Activated CD8-positive, alpha-beta T cell treated with anti-CD3 and anti-CD28 coated beads for 36 hours (primary cell): ENCODE measurements at places on chromosomes 16 and 17. TPM values are rescaled to one million over a fixed set of nuclear protein-coding genes. Genes with fewer than 3 reads are reported as not detected.

The CA4 gene
- total RNA-seq = not detected

The PERCC1 gene
- not detected for total RNA-seq

The RPS15A gene
- total RNA-seq = 2,201 TPM

The C17orf67 gene
- 2.3 TPM for total RNA-seq

DNA sequence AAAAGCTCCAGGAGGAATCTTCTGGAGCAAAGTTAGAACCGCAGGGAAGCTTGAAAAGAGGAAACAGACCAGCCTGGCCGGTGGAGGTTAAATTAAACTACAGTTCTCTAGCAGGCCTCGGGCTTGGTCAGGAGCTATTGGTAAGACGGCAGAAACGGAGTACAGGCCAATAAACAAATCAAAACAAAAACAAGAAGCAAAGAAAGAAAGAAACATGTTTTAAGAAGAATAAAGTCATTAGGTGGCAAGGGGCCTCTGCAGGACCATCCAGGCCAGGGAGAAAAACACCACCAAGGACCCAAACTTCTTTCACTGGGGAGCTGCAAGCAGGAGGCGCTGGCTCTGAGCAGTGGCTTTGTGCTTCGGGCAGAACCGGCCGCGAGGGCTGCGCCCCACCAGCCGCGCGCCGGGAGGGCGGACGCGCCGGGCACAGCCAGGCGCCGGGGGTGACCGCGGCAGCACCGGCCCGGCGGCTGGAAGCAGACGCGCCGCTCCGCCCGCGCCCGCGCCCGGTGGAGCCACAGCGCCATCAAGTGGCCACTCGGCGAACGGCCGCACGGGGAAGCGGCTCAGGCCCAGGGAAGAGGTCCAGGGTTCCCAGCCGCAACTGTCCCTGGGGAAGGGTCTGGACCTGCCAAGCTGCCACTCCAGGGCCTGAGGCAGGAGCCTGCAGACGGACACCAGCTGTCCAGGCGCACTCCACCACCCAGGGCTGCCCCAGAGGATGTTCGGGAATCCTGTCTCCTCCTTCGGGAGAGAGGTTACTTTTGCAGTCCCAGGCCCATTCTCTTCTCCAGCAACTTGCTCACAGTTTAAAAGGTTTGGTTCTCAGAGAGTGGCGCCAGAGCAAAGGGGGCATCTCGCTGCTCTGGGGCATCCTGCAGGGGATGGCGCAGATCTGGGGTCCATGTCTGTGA lies 419.4 kb downstream of the SOX9 start:
- peaks cover 5% of the 10 kb centered on the region for H3K4me1 ChIP-seq
- no peaks in the 10 kb centered on the region for H3K36me3 ChIP-seq
- peak; percentile 54 for DNase-seq
- no peak overlapping the region for H3K4me3 ChIP-seq
- H3K27ac ChIP-seq = no peak overlapping the region

DNA sequence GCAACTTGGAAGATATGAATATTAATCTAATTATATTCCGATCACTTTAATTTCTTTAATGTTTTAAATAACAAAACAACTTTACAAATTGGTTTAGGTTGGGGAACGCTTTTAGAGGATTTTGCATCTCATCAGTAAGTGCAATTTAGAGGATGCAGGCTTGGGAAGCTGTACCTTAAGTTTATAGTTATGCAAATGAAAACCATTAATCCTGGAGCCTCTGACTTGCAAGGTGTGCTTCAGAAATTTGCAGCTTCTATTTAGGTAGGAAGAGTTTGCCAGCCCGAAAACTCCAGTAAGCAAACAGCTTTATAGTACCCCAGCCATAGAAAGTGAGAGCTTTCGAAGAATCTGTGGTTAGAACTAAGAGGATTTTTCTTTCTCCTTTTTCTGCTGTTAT lies 547.0 kb downstream of the MAF start:
- no peak overlapping the region for H3K4me3 ChIP-seq
- H3K4me1 ChIP-seq = no peaks in the 10 kb centered on the region
- H3K27ac ChIP-seq = no peak overlapping the region
- no peak for DNase-seq
- H3K36me3 ChIP-seq = no peaks in the 10 kb centered on the region

GRCh38 chr16:64132759-64133361 lies 989.0 kb downstream of the CDH11 start:
- DNase-seq = no peak
- no peaks in the 10 kb centered on the region for H3K36me3 ChIP-seq
- H3K27me3 ChIP-seq = no peaks in the 10 kb centered on the region
- H3K27ac ChIP-seq = no peak overlapping the region
- no peaks in the 10 kb centered on the region for H3K4me1 ChIP-seq

GRCh38 chr17:13135506-13135905 lies 117.7 kb upstream of the ELAC2 start:
- H3K27me3 ChIP-seq = peaks cover 4% of the 10 kb centered on the region
- H3K4me3 ChIP-seq = no peak overlapping the region
- no peaks in the 10 kb centered on the region for H3K36me3 ChIP-seq
- no peak overlapping the region for H3K27ac ChIP-seq
- no peaks in the 10 kb centered on the region for H3K4me1 ChIP-seq
- no peak for DNase-seq

GRCh38 chr16:51093726-51094280 lies 57.3 kb downstream of the SALL1 start:
- no peak overlapping the region for H3K4me3 ChIP-seq
- H3K4me1 ChIP-seq = no peaks in the 10 kb centered on the region
- no peak for DNase-seq
- H3K27me3 ChIP-seq = peaks cover 1% of the 10 kb centered on the region

DNA sequence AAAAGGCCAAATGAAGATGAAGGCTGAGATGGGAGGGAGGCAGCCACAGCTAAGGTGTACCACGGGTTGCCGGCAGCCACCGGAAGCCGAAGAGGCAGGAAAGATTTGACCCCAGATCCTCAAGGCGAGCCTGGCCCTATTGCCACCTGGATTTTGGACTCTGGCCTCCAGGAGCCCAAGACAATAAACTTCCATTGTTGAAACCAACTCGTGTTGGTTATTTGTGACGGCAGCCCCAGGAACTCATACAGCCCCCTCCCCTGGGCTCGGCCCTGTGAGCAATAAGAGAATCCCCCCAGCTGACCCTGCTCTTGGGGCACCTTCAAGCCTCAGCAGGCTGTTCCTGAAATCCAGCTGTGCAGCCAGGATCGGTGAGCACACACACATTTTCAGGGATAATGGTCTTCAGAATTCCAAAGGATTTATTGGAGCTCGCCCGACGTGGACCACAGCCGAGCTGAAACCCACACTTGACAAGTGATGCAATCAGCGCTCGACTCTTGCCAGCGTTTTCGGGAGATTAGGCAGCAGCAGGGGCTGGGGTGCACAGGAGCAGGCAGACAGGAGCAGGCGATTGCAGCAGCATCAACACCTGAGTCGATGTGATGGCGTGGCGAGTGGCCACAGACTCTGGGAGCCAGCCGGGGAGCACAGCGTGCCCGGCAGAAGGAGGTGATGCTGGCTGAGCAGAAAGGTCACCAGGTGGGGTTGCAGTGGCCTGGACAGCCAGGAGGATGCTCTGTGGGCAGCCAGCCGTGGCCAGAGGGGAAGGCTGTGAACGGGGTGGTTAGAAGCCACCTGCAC lies 22.4 kb upstream of the CBX4 start:
- DNase-seq = no peak
- H3K27me3 ChIP-seq = peaks cover 13% of the 10 kb centered on the region
- H3K4me3 ChIP-seq = no peak overlapping the region
- no peaks in the 10 kb centered on the region for H3K36me3 ChIP-seq
- H3K4me1 ChIP-seq = no peaks in the 10 kb centered on the region
- no peak overlapping the region for H3K27ac ChIP-seq

GRCh38 chr16:83138976-83139690 lies 512.4 kb downstream of the CDH13 start:
- no peak overlapping the region for H3K4me3 ChIP-seq
- no peaks in the 10 kb centered on the region for H3K36me3 ChIP-seq
- DNase-seq = no peak
- H3K27me3 ChIP-seq = no peaks in the 10 kb centered on the region

DNA sequence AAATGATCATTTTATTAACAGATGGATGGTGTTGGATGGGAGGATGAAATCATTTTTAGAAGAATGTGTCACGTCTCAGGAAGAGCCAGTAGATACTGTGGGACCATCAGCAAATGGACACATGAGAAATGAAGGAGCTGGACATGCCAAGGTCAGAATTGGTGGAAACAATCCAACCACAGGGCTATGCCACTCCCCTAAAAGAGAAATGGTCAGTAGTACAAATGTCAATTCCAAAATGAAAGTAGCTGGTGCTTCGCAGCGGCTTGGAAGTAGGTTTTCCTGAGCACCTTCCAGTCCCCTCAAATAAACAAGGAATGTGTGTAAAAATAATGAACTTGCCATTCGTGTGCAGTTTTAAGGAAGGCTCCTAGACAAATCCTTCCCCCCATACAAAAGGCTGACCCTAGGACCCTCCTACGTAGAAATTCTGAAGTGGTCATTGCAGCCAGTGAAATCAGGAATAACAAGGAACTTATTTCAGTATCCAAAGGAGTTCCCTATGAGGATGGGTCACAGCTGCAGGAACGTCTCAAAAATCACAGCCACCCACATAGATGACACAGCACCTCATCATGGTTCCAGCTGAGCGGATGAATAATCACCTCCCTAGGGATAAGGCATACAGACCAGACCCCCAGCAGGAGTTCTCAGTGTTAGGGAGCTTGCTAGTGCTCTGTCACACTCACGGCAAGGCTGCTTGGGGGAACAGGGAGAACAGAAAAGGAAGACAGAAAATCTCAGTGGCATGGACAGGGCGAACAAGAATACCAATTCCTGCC lies 239.2 kb downstream of the HS3ST3A1 start:
- DNase-seq = no peak
- no peak overlapping the region for H3K27ac ChIP-seq
- no peak overlapping the region for H3K4me3 ChIP-seq
- H3K36me3 ChIP-seq = no peaks in the 10 kb centered on the region
- H3K27me3 ChIP-seq = peaks cover 4% of the 10 kb centered on the region

- H3K27ac ChIP-seq = no peak within 1 kb of the TSS
- peaks cover 24% of the 10 kb centered on the region for H3K4me1 ChIP-seq
- H3K27me3 ChIP-seq = no peaks in the 10 kb centered on the region
- no peak within 1 kb of the TSS for H3K4me3 ChIP-seq
Measured at GRCh38 chr16:67199011-67199807, at the start of gene ELMO3. ELMO3 (plus strand) TSS chr16:67199131; CDS start chr16:67199327, 196 bp downstream.

DNA sequence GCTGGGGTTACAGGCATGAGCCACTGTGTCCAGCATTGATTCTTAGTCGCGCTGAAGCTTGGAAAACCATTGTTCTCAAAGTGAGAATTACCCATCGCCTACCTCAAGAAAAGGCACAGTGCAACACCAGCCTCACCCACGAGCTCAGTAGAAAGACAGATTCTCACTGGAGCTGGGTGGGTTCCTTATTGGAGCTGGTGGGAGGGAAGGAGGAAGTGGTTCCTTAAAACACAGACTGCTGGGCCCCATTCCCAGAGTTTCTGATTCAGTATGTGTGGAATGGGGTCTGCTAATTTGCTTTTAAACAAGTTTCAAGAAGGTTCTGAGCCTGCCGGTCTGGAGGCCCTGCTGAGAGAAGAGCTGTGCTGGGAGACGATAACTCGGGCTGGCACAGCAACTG lies 264.7 kb downstream of the ENGASE start:
- peaks cover 4% of the 10 kb centered on the region for H3K27me3 ChIP-seq
- H3K27ac ChIP-seq = no peak overlapping the region
- H3K4me1 ChIP-seq = no peaks in the 10 kb centered on the region
- H3K36me3 ChIP-seq = no peaks in the 10 kb centered on the region
- no peak for DNase-seq

DNA sequence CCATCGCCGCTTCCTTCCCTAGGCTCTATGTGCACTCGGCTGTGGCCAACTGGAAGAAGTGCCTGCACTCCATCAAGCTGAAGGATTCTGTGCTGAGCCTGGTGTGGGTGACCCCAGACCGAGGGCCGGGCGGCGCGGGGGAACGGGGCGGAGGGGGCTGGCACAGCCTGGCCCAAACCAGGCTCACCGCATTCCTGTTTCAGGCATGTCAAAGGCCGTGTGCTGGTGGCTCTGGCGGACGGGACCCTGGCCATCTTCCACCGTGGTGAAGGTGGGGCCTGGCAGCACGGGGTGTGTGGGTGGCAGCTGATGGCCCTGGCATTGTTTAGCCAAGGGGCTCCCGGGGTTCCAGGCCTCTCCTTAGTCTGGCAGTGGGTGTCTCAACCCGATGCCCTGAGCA lies 4.6 kb downstream of the NME3 start:
- no peak for DNase-seq
- no peak overlapping the region for H3K4me3 ChIP-seq

DNA sequence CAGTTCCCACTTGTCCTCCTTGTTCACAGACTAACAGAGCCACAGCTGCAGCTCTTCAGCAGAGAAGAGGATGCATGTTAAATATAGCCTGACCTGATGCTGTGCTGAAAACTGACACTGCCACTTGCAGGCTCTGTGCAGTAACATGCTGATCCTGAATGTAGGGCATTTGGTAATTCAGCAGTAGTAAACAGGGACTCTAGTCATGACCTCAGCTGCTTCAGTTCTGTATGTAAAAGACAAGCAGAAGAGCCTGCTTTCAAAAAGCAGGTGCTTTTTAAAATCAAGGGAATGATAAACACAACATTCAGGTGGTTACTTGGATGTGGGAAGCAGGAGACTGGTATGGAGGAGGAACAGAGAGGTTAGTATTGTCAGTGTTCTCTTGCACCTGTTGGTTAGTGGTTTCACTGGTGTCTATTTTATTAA lies 33.8 kb downstream of the ESRP2 start:
- H3K4me3 ChIP-seq = no peak overlapping the region
- no peak for DNase-seq
- H3K27me3 ChIP-seq = no peaks in the 10 kb centered on the region
- H3K36me3 ChIP-seq = peaks cover 14% of the 10 kb centered on the region
- no peak overlapping the region for H3K27ac ChIP-seq
- H3K4me1 ChIP-seq = peaks cover 17% of the 10 kb centered on the region

- peaks cover 49% of the 10 kb centered on the region for H3K4me1 ChIP-seq
- peaks cover 27% of the 10 kb centered on the region for H3K36me3 ChIP-seq
- H3K4me3 ChIP-seq = peak overlapping the region; percentile 89
- H3K27me3 ChIP-seq = no peaks in the 10 kb centered on the region
- peak; percentile 98 for DNase-seq
- H3K27ac ChIP-seq = peak overlapping the region; percentile 89
Measured at GRCh38 chr17:80263253-80264204, 2.9 kb downstream of the RNF213 start.

DNA sequence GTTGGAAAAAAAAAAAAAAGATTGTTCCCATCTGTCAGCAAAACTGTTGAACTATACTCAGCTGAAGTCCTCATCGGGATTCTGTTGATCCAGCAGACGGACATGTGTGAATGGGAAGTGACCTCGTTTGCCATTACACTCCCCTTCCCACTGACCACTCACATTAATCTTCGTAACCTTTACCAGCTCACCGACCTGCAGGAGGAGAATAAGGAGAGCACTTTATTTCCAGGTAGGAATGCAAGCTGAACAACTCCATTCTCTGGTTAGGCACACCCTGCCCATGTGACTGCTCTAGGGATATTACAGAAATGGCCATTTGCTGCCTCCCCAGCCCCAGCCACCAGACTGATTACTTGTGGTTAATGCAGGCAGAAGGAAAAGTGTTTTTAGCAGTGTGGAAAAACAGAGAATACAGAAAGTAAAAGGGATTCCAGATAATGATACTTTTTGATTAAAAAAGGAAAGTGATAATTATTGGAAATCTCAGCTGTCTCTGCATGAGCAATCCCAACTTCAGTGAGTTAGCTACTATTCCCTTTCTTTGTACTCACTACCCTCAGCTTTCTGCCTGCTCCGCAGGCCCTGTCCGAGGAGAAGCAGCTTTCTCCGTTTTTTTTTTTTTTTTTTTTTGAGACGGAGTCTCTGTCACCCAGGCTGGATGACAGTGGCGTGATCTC lies 23.6 kb upstream of the YWHAE start:
- peaks cover 16% of the 10 kb centered on the region for H3K4me1 ChIP-seq
- no peak overlapping the region for H3K4me3 ChIP-seq
- no peak for DNase-seq

GRCh38 chr16:80527297-80527696 lies 13.5 kb upstream of the DYNLRB2 start:
- no peaks in the 10 kb centered on the region for H3K27me3 ChIP-seq
- H3K4me3 ChIP-seq = no peak overlapping the region
- H3K27ac ChIP-seq = no peak overlapping the region
- H3K36me3 ChIP-seq = no peaks in the 10 kb centered on the region
